ENCODE measurements at places on chromosomes 5 and 9. TPM values are rescaled to one million over a fixed set of nuclear protein-coding genes. Genes with fewer than 3 reads are reported as not detected.

GRCh38 chr5:142506756-142507155 is 179.1 kb downstream of the FGF1 start:
- DNase-seq, result no peak

GRCh38 chr5:107542428-107542827 is 128.3 kb downstream of the EFNA5 start:
- peak; percentile 47 for DNase-seq

- DNase-seq, result no peak
These were observed 29.2 kb upstream of the JAK2 start for GRCh38 chr9:4955836-4956235.

The GFI1B gene
- total RNA-seq, result 0.18 TPM

DNA sequence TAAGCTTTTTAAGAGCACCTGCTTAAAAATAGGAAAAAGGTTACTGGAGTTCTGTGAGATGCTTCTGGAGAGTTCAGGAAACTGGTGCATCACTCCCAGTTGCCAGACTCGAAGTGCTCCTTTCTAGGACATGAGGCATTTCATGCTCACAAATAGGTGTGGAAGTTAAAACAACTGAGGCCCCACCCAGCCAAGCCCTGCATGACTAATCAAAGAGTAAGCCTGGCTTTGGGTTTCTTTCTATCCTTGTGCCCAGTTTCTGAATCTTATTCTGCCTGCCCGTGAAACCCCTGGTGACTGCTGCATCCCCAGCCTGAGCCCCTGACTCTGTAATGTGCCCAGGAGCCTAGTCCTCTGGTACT is 7.7 kb downstream of the SPINK9 start:
- no peak for DNase-seq

DNA sequence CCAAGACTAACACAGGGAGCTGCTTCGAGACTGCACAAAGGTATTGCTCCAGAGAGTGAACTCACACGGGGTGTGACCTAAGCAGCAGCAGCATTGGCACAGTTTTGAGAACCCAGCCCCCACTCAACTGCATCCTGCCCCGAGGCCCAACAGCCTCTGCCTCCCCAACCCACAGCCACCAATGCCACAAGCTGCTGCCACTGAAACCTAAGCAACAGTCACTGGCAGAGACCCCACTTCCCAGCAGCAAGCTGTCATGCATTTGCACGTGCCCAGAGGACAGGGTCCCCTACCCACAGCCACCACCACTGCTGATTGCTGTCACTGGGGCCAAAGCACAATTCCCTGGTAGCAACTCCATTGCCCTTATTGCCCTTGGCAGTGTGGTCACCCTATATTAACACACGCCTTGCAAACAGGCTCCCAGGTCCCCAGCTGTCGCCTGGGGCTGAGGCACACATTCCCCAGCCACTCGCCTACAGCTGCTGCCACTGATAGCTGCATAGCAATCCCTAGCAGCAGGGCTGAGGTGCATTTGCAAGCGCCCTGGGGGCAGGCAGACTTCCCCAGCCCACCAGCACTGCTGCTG is 141.0 kb downstream of the AGTPBP1 start:
- DNase-seq, result no peak

DNA sequence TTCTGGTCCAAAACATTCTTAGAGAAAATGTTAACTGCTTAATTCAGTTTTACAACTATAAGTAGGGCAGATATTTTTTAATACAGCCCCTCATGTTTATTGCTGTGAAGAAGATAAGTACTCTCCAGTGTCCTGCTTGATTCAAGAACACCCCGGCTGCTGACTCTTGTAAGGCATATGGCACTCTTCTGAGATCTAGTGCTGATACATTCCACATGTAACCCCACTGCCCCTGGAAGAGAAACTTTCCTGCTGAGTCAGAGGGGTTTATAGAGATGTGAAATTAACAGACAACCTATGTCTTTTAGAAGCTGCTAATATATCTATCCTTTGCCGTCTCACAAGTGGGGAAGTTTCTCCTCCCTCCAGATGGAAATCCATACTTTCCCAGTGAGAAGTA is 1.0 kb upstream of the MINAR2 start:
- DNase-seq, result no peak

The OGN gene
- not detected for total RNA-seq

The SLC25A2 gene
- total RNA-seq, result not detected

DNA sequence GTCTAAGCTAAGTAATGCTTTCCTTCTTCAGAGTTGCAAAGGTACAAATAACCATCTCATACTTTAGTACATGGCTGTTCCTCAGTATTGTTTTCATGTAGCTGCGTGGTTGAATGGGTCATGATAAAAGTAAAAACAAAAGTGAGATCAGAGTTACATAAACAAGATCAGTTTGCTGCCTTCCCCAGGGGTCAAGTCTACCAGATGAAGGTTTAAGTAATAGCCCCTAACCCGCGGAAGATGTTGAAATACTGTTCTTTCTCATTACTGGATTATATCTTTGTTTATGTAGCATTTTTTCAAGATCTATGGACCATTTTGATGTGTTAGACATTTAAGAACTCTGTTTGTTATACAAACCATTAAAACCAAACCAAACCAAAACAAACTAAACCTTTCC is 34.1 kb upstream of the ARRDC3 start:
- no peak for DNase-seq

The NR2F1-AS1 gene
- 20.3 TPM for total RNA-seq

The PCDHGB5 gene
- 14.6 TPM for total RNA-seq

The GPX8 gene
- total RNA-seq, result 206 TPM

The CCDC69 gene
- 0.68 TPM for total RNA-seq

DNA sequence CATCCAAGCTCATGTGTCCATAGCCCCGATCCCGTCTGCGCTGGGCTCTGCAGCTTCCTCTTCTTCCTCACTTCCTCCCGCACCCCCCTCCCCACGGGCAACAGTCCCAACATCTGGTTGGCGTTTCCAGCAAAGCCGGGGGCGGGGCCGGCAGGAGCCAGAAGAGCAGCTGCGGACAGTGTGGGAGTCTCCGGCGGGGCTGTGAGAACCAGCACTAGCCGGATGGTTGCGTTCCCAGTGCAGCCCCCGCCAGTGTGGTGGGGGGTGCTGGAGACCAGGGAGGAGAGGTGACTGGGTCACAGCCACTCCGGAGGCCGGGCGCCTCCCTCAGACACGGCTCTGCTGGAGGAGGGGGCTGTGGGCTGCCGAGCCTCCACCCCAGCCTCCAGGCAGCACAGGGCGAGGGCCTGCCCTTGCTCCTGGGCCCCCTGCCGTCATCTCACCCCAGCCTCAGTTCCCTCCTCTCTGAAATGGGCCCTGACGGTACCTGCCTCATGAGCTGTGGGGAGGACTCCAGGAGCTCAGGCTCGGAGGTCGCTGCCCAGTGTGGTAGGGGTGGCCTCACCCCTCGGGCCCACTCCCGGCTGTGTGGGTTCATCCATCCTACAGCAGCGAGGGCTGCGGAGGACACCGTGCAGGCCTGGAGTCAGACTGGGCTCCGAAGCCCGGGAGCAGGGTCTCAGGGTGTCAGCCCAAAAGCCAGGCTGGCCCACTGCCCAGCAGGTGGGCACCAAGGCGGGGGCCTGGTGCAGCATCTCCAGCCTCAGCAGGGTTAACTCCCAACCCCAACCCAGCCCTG is 41.5 kb upstream of the NOTCH1 start:
- no peak for DNase-seq

The ADRA1B gene
- 0.41 TPM for total RNA-seq

DNA sequence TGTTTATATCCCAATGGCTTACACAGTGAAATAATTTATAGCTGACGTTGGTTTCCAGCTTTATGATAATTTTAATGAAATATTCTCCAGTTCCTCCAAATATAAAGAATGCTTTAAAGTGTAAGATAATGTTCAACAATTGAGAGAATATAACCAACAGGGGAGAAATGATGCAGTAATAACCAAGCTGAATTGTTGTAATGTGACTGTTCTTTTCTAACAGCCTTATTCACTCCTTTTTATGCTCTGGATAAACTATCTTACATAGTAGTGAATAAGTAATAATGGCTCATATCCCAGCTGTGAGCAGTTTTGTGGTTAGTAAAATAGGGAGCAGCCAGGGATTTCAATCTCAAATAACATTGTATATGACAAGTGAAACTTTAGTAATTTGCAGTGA is 2348.7 kb upstream of the ACO1 start:
- no peak for DNase-seq

The HTR4 gene
- not detected for total RNA-seq

All from HFFc6 (cell line).